ENCODE measurements at places on chromosomes 6 and 20.

- DNase-seq = no peak
These were observed 53.4 kb downstream of the SLC24A3 start for GRCh38 chr20:19265646-19266374.

- DNase-seq = peak; percentile 96
These were observed 461 bp upstream of the GID8 start for GRCh38 chr20:62937268-62938104.

GRCh38 chr6:145631374-145631773 is 103.9 kb downstream of the EPM2A start:
- no peak for DNase-seq

GRCh38 chr6:112488238-112488637 is 141.1 kb downstream of the RFPL4B start:
- no peak for DNase-seq

GRCh38 chr6:35148167-35148741 is 7.1 kb upstream of the TCP11 start:
- DNase-seq = no peak

GRCh38 chr6:125886914-125887313 is 69.7 kb upstream of the HINT3 start:
- DNase-seq = no peak

- DNase-seq = no peak
These were observed 43.8 kb downstream of the RALGAPA2 start for GRCh38 chr20:20668639-20669038.

GRCh38 chr20:4545526-4545925 is 176.2 kb upstream of the PRND start:
- DNase-seq = no peak

DNA sequence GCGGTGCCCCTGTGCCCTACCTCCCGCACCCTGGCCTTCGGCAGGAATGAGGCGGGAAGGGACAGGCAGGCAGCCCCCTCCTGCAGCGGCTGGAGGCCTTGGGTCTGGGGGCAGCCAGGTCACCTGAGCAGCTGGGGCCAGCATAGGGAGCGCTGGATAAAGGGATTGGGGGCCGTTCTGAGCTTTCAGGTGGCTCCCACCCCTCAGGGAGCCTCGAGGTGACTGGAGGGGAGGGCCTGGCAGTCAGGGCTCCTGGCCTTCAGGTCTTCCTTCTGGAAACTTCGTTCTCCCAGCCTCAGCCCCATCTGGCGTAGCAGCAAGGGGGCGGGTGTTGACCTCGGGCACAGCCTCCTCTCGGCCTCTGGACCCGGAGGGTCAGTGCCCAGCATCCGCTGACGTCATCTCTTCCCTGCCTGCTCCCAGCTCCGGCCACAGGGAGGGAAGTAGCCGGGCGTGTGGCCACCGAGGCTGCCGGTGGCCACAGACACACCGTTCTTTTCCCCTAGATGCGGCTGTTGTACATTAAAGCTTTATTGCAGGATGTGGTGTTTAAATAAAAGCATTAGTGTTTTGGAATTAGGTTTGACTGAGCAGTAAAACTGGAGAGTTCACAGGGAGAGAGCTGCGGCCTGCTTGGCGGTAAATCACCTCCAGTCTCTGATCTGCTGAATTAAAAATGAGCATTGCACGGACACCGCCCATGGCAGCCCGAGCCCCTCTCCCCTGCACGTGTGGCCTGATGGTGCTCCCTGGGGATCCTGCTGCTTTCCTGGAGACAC is 80.0 kb upstream of the GATA5 start:
- DNase-seq = no peak

- no peak for DNase-seq
These were observed 68.4 kb downstream of the SHPRH start for GRCh38 chr6:145895802-145896201.

GRCh38 chr6:71383901-71384489 is 95.4 kb downstream of the OGFRL1 start:
- DNase-seq = peak; percentile 65

DNA sequence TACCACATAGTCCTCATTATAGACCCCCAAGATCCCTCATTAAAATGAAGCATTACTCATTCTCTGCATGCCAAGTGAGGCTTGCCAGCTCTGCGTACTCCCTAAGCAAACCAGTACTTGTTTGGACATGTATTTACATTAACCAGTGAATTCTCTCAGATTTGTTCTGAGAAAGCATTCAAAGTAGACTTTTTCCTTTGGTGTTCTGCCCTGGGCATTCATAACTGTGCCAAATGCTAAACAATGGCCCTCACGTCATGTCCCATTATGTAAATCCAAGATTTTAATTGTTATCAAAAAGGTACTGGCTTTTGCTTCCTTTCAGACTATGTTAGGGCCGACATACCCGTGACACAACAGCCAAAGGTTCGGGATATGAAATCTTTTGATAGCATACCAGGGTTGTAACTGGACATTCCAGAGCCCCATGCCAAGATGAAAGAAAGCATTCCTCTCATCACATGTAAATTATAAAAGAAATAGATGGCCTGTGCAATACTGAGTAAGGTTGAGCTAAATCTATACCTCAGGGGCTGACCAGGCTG is 164.2 kb downstream of the ADAT2 start:
- no peak for DNase-seq

DNA sequence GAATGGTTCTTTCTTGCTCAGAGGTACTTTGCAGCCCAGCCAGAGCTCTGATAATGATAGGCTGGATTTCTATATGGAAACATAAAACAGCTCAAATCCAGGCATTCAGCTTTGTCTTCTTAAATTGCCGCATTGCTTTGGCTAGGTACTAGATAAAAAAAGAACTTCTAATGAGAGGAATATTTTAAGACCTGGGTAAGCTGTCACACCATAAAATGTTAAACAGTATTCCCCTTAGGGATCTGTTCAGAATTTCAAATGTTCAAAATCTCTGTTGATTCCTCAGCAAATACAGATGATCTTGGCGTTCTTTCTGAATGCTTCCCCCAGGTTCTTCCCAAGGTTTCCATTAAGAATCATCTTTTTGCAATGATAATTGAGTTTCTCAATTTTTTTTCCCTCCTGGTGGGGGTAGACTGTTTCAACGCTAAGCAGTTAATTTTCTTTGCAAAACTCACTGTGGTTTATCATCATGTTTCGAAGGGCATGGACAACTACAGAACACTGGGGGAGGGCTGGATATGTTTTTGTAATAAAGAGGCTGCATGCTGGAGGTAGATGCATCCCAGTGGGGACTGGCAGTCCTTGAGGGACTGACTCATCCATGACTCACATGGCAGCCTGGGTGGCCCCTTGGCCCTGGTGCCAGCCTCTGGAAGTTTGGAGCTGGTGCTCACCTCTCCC is 31.0 kb downstream of the TIAM2 start:
- DNase-seq = peak; percentile 85

- DNase-seq = peak; percentile 51
These were observed 16.3 kb downstream of the SS18L1 start for GRCh38 chr20:62159839-62160238.

GRCh38 chr6:165807249-165807960 is 144.4 kb upstream of the PDE10A start:
- DNase-seq = no peak

- no peak for DNase-seq
These were observed 71.4 kb upstream of the TCF21 start for GRCh38 chr6:133817460-133818047.

GRCh38 chr6:146870760-146871159 is 272.0 kb downstream of the ADGB start:
- peak; percentile 10 for DNase-seq

- no peak for DNase-seq
These were observed 31.8 kb upstream of the ELMO2 start for GRCh38 chr20:46438156-46438750.

GRCh38 chr20:50378170-50379000 is 131.8 kb upstream of the PTPN1 start:
- DNase-seq = no peak

DNA sequence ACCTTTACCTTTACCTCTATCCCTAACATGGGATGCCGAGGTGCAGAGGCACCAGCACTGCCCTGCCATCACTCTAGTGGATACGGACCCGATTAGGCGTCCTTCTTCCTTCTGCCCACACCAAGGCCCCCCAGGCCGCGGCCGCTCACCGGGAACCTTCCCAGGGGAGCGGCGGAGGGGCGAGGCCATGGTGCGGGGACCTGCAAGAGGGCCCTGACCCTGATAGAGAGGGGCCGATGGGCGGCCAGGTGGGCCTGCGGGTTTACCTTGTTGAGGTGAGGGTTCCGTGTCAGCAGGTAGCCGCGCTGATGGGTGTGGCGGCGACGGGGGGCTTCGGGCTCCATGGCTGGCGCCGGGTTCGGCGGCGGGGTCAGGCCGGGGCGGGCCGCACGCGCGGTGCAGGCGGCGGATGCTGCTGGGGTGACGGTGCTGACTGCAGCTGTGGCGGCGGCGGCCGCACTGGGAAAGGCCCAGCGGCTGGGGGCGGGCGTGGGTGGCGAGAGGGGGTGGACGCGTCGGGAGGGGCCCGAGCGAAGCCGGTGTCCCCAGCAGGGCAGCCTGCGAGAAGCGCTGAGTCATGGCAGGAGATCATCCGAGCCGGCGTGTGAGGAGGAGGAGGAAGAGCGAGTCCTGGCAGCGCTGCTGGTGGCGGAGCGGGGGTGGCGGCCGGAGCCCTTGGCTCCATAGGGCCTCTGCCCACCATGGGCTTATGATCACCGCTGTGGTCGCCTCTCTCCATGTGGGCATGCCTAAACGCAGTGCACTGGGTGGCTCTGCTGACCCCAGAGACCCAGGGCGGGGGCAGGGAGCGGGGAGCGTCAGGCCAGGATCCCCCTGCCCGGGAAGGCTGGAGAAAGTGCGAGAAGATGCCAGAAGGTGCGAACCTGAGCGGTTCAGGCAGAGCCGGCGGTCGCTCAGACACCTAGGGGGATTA is at the start of gene ME1:
Gene ME1, minus strand, starts transcription at position 441 of the 934 bp plus-strand sequence. Its CDS starts 97 bp downstream, at position 344.
- DNase-seq = peak; percentile 88

- DNase-seq = no peak
These were observed 7.4 kb upstream of the UBR2 start for GRCh38 chr6:42556462-42556861.

DNA sequence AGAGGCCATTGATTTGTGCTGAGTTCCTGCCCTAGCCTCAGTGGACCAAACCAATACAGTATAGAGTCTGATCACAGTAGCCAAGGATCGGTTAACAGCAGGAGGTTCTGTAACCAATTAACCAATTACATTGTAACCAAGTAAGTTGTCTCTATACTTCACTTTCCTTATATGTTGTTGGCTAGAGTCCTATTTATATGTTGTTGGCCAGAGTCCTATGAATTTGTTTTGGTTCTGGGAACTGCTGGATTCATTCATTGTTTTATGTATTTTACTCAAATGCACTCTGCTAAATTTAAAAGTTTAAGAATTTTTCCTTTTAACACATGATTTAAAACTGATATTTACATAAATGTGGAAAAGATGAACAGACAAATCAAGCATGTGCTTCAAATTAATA is 597.4 kb upstream of the HS3ST5 start:
- DNase-seq = no peak

DNA sequence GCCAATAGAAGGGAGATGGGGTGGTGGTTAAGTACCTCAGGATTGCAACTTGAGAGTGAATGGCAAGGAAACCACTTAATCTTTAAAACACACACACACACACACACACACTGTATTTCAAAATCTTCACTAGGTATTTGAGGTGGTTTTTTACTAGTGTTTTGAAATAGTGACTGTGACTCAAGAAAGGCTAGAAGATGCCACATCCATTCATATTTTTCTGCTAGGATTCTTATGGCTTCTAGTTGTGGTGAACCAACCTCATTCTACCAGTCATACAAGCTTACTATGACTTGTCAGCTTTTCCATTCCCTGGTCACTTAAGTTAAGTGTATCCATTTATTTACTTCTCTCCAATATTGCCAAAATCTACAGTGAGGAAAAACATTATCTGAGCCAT is 519.4 kb upstream of the JAG1 start:
- DNase-seq = no peak

DNA sequence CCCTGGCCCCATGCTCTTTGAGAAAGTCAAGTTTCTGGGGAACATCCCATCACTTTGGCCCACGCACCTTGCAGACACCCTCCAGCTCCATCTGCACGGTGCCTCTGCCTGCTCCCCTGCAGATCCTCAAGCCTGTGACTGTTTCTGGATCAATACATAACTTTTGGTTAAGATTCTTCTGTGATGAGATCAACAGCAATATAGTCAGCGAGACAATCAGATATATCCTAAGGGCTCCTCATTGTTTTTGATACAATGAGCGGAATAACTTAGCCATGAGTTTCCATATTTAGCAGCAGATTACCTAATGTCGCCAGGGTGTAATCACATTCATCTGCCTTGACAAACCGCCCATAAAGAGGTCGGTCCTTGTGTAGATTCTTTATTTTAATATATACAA is 109.3 kb upstream of the MTHFD1L start:
- DNase-seq = no peak
